Activated naive CD4-positive, alpha-beta T cell treated with anti-CD3 and anti-CD28 coated beads, Interleukin-2, amount 50 U/mL, for 72 hours (primary cell): ENCODE measurements at places on chromosomes 16 and 17.

DNA sequence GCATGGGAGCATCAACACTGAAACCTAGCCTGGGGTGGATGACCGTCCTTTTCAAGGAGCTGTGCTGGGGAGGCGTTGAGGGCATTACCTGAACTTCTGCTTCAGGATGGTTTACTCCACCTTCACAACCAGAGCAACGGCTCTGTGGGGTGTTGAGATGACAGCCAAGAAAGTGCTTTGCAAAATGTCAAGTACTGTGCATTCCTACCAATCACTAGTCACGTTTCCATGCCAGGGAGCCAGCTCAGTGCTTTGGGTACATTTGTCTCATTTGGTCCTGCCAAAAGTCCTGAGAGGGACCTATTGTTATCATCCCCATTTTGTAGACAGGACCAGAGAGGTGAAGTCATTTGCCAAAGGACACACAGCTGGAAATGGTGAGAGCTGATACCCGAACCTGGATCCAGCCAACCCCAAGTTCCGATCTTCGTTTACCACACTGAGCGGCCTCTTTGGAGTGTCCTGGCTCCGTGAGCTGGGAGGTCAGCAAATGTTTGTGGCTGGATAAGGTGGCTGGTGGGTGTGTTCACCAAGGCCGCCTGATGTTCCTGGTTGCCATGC, 61.6 kb downstream of the IRF8 start:
- no peak for DNase-seq

DNA sequence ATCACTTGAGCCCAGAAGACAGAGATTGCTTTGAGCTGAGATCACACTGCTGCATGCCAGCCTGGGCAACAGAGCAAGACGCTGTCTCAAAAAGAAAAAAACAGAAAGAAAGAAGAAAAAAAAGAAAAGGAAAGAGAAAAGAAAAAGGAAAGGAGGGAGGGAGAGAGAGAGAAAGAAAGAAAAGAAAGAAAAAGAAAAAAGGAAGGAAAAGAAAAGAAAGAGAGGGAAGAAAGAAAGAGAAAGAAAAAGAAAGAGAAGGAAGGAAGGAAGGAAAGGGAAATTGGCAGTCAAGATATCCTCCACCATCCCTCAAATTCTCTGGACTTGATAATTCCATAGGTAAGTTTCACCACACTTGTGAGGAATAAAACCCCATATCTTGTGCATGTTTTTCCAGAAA, 71.4 kb upstream of the WSB1 start:
- DNase-seq = no peak

DNA sequence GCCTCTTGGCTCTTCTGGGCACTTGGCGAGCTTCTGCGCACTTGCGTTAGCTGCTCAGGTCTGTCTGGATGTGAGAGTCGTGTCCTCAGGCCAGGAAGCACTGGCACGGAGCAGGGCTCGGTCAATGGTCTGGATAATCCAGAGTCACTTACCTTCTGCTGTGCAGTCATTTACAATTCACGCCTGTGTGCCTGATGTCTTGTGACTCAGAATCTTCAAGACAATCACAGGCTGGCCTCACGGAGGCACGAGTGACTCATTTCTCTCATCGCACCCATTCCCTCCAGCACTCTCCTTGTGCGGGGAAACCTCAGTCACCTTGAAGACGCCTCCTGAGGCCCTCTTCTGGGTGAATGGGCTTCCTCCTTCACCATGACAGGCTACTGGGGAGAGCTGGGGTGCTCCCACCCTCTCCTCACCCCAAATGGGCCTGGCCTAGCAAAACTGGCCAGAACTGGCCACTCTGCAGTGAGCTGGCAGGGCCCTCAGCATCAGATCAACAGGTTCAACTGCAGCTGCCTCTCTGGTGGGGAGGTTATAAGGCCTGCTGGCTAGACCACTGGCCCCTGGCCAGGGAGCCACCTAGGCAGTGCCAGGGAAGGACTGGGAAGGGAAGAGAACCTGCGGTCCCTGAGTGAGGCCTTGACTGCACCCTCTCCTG, 1.9 kb upstream of the CAPN15 start:
- DNase-seq = peak; percentile 78

DNA sequence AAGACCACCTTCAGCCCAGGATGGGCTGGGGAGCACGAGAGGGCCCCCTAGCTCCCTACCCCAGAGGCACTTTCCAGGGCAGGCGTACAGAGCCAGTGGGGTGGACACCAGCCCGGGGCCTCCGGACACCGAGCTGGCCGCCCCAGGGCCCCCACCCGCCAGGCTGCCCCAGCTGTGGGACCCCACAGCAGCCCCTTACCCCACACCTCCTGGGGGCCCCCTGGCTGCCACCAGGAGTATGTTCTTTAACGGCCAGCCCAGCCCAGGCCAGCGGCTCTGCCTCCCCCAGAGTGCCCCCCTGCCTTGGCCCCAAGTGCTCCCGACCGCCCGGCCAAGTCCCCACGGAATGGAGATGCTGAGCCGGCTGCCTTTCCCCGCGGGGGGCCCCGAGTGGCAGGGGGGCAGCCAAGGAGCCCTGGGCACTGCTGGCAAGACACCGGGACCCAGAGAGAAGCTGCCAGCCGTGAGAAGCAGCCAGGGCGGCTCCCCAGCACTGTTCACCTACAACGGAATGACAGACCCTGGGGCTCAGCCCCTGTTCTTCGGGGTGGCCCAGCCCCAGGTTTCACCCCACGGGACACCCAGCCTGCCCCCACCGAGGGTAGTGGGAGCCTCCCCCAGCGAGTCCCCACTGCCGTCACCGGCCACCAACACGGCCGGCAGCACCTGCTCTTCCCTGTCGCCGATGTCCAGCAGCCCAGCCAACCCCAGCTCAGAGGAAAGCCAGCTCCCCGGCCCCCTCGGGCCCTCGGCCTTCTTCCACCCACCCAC, 24.3 kb upstream of the ZFPM1 start:
- DNase-seq = no peak

DNA sequence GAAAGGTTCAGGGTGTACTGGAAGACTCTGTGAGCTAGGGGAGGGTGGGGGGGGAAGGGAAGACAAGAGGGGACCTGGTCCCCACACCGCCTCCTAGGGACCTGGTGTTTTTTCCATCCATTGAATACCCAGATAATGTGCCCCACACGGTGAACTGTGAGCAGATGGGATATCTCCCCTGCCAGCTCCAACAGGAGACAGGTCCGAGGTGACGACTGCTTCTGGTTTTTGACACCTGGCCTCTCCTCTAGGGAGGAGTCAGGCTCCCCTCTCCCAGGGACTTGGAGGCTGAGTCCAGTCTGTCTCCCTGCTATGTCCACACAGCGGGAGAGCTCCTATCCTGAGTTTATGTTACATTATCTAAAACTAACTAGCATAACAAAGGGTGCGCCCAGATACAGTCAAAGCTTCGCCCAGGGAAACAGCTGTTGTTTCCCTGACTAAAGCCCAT, 1.8 kb downstream of the MARVELD3 start:
- no peak for DNase-seq

DNA sequence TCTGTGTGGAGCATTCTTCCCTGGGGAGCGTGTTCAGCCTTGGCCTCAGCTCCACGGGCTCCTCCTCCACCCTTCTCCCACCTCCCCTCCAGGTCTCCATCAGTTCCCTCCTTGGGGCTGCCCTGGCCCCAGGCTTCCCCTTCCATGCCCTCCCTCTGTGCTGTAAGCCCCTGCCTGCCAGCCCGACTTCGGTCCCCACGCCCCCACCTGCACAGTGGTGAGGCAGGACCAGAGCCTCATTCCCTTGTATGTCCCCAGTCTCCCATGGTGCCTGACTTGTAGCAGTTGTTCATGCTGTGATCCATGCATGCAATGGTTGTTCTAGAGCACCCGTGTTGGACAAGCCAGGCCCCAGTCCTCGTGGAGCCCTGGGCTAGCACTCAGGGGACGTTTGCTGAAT, 199.4 kb downstream of the RBFOX3 start:
- no peak for DNase-seq

GRCh38 chr17:282000-282911, 70.4 kb downstream of the RPH3AL start:
- DNase-seq = peak; percentile 23

GRCh38 chr17:78599419-78599818, 22.2 kb upstream of the DNAH17 start:
- no peak for DNase-seq

- DNase-seq = no peak
Measured at GRCh38 chr17:16976725-16977550, 5.0 kb upstream of the TNFRSF13B start.

- no peak for DNase-seq
Measured at GRCh38 chr16:87918866-87919680, 17.3 kb downstream of the CA5A start.

GRCh38 chr17:19482576-19482975, 51.1 kb upstream of the SLC47A1 start:
- DNase-seq = no peak

- DNase-seq = no peak
Measured at GRCh38 chr16:80536238-80536637, 4.6 kb upstream of the DYNLRB2 start.
